ENCODE measurements at places on chromosomes 6 and 20.
A peak's percentile ranks its signal among the peaks of the same experiment; 100 is the strongest.

GRCh38 chr6:134105940-134106339, 53.5 kb upstream of the SLC2A12 start:
- no peak for DNase-seq

DNA sequence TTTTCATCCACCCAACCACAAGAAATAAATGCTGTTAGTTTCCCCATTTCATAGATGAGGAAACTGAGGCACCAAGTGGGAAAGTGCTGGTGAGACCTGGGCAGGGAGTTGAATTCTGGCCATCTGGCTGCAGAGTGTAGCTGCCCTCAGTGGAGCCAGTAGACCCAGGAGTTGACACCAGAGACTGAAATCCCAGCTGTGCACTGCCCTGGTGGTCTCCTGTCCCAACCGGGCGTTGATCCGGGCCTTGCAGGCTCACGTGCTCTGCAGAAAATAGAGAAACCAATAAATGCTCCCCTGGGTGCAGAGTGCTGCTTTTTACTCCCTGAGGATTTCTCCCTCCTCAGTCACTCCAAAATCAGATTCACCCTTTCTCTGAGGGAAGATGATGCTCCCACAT, 18.4 kb downstream of the HLA-F start:
- DNase-seq: no peak

DNA sequence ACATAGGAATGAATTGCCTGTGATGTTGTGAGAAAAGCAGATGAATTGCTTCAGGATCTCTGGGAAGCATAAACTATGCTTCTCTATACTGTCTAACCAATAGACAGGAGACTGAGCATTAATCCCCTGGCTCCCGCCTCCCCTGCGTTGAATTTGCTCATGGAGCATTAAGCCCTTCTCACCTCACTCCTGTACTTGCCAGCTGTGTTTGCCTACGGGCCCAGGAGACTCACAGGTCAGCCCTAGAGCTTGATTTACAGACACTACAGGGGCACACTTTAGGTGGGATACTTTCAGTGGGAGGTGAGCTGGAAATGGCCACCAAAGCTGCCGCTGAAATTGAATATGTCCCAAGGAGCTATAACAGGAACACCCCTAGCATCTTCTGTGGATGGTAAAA, 418.7 kb downstream of the CBLN4 start:
- DNase-seq: no peak

DNA sequence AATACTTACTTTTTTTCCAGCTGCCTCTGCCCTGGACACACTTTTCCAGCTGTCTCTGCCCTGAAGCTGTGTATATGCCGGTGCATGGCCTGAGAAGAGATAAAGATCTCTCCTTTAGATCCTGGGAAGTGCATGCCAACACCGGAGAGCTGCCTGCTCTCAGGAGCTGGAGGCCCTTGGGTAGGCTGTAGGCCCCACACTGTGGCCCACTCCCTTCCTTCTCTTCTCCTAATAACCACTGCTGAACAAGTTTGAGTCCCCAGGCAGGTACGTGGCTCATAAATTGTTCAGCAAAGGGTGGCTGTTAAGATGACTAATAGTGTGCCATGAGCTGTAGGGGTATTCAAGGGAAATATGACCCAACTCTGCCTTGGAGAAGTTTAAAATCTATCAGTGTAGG, 102.5 kb downstream of the CD24 start:
- DNase-seq: no peak

DNA sequence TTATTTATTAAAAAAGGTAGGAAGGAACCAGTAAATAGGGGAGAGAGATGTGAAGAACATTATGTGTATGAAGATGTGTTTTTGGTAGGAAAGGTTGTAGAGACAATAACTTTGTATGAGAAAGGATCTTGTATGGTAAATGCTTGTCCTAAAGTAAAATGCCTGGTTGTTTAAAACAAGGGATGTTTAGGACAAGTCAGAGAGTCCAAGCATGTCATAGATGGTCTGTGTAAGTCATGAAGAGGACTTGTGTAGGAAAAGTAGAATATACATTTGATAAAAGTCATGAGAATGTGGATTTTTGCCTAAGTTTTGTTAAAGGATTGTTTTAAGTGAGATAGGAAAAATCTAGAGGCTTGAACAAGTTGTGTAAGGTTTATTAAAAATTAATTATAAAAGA, 325.1 kb downstream of the CDH26 start:
- no peak for DNase-seq

GRCh38 chr6:5230081-5230480, 30.7 kb downstream of the LYRM4 start:
- DNase-seq: no peak

DNA sequence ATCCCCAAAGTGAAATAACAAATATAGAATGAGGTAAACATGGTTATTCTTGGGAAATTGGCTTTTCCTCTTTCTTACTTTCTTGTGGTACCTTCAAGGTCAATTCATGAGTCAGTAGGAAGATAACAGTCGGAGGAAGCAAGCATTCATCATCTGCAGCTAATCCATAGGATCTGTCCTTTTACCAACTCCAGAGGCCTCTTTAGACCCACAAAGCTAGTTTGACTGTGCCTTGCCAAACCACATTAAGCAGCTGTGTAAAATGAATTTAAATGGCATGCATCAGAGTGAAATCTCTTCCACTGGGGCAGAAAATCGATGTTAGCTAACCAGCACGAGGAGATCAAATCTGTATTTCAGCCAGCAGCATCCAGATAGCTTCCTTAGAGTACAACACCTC, 171.3 kb downstream of the TMEM242 start:
- no peak for DNase-seq

DNA sequence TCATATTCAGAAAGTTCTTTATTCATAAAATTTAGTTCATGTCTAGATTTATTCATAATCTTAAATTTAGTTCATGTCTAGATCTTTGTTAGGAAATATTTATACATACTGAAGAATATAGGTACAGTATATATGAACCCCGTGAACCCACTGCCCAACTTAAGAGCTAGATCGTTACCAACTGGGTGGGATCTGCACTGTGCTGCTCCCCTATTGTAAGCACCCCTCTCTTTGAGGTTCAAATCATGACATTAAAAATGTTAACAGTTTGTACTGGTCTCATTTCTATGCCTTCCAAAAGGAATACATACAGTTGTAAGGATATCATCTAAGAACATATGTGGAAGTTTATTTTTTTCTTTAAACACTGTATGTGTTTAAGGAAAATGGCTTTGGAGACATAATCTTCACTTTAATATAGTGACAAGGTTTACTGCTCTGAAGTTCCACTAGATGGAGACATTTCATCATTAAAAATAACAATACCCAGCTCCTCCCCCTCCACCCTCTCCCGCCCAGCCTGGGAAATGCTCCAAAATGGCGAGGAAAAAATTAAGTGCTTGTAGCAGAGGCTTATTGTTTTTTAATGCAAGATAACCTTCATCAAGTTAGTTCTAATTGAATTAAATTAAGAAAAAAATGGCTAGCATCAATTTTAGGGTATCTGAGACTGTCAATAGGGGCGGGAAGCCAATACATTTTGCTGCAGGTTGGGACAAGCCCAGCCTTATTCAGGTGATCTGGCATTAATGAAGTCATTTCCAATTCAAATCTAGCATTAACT, 104.1 kb upstream of the TRAF3IP2 start:
- DNase-seq: peak; percentile 41

DNA sequence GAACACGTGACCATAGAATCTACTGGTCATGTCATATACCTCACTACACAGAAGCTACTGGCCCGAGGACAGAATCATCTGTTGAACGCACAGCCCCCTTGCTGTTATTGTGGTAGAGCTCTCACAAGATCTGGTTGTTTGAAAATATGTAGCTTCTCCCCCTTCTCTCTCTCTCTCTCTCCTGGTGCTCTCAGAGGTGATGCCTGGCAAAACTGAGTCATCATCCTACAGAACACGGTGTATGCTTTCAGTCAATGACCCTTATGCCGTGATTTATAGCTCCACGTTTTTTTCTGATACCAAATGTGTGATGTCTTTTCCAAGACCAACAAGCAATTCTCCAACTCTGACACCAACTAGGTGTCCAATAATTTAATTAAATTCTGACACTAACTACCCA, 13.0 kb upstream of the RBM24 start:
- DNase-seq: no peak

DNA sequence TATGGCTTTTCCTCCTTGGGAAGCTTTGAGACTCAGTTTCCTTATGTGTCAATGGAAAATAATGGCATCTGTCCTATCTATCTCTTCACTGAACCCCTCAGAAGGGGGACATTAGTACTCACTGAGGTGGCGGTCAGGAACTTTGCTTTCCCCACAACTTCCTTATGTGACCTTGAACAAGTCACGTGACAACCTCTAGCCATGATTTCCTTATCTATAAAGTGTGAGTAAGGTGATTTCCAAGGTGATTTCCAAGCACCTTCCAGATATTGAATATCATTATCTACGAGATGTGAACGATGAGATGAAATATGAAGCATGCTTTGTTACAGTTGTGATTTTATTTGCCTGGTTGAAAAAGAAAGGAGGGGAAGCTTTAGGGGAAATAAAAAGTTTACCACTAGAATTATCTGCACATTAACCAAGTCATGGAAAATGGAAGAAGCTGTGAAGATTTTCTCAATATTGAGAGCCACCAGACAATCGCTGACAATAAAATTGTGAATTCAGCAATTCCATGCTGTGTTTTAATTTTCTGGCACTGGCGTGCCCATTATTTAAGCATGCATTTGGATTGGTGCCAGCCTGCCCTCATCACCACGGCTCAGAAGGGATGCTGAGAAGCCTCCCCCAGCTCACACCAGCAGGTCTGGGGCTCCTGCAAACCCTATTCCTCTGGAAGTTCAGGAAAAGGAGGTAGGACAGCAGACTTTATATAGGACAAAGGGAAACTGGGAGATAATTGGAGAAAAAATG, 255.3 kb downstream of the CD83 start:
- DNase-seq: no peak

DNA sequence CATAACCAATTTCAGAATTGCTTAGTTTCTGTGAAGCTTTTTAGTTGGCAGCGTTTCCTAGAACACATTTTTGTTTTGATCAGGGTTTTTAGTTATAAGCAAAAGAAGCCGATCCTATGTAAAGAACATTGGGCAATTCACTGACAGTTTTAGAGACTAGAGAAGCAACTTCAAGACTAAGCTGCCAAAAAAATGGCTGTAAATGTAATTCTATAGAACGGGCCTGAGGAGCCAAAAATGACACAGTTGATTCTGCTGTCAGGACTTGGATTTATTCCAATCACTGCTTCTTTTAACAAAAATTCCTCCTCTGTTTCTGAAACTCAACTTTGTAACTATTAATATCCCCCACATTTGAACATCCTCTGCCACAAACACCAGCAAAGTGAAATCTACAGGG, 236.0 kb upstream of the EYS start:
- DNase-seq: no peak

- DNase-seq: no peak
Measured at GRCh38 chr20:37822141-37822601, 80.8 kb upstream of the VSTM2L start.

- no peak for DNase-seq
Measured at GRCh38 chr6:160427312-160428068, 79.3 kb downstream of the SLC22A3 start.

DNA sequence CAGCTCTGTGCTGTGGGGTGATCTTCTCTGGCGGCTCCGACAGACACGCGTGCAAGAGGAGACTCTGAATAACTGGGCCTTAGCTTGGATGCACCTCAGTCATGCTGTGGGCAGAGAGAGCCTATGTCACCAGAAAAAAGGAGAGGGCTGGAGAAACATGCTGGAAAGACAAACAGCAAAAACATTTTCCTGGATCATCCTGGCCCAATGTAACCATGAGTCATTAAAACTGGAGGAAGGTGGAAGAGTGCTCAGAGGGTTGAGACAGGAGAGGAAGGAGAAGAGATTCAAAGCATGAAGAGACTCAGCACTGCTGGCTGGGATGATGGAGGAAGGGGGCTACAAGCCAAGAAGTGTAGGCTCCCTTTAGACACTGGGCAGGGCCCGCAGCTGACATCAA, 292.0 kb downstream of the CDH26 start:
- no peak for DNase-seq

GRCh38 chr6:100366419-100366818, 98.3 kb downstream of the SIM1 start:
- no peak for DNase-seq

GRCh38 chr6:83536034-83536646, 23.8 kb downstream of the PRSS35 start:
- peak; percentile 12 for DNase-seq

DNA sequence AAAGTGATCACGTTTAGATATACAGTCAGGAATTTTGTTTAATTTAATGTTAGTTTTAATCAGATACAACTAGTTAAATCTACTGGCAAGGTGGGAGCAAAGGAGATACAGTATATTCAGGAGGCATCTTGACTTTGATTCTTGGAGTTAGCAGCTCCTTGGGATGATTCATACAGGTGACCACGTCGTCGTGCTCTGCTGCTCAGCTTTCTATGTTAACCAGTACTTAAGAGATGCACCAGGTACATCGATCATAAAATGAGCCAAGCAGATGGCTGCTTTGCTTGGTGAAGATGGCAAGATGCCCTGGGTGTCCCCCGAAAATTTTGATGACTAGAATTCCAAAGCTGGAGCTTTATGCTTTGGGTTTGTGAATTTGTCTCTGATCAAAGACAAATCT, 64.7 kb downstream of the TBC1D7 start:
- no peak for DNase-seq

DNA sequence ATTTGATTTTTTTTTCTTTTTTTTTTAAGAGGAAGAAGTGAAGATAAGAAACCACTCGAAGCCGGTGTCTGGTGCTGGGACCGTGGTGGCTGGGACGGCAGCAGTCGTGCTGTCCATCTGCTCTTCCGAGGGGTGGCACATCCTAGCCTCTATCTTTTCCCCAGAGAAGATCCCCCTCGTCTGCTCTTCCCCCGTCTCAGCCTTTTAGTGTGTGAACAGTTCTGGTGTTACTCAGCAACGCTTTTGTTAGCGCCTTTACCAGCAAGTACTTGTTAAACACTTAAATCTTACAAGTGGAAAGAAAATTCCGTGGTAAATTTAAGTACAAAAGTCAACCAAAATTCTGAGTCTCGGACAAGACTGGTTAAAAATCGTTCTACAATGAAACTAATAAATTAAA, 90.1 kb downstream of the RSPH3 start:
- no peak for DNase-seq

DNA sequence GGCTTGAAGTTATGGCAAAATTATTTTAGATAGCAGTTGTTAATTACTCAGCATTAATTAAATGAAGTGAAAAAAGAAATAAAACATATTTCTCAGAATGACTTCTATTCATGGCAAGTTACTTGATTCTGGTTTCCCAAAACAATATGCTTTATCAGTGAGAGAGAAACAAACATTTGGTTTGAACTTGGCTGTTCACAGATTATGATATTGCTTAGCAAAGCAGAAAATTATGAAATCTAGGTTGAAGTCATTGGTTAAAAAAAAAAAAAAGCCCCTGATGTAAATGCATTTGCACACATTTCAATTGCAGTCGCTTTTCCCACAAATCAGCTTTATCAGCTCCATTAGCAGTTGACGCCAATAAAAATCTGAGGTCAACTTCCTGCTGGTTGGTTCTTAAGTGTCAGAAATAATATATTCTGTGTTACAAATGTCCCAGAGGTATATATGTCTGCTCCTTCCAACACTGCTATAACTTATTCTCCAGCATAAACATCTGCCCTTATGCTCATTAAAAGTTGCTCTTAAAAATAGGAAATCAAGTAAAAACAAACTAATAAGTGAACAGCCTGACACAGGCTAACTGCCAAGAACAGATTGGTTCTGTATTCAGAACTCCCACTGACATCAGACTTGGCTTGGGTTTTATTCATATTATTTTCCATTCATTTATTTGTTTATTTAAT, 275.4 kb downstream of the PHF3 start:
- DNase-seq: no peak
